H7 (cell line): ENCODE measurements at places on chromosomes 5 and 9.

- no peak for DNase-seq
Observed at GRCh38 chr5:102802708-102803458, 47.8 kb downstream of the PAM start.

DNA sequence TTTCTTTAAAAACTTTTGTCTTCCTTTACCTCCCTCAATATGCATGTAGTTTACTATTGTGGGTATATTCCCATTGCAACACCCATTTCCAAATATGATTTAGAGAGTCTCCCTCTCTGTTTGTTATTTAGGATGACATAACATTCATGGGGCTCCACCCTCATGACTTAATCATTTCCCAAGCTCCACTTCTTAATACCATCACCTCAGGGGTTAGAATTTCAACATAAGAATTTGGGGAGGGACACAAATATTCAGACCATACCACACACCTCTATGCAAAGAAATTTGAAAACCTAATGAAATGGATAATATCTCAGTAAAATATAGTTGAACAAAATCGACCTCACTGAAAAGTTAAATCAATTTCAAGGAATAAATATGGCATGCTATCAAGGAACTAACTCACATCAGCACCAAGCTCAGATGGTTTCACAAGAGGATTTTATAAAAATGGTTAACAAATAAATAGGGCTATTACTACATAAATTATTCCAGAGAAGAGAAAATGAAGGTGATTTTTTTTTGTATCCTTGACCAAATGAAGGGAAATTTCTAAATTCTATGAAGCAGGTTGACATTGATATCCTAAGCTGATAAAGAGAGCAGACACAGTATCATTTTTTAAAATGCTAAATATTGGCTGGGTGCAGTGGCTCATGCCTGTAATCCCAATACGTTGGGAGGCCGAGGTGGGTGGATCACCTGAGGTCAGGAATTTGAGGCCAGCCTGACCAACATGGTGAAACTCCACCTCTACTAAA is 20.2 kb upstream of the UBTD2 start:
- DNase-seq: no peak

- peak; percentile 8 for DNase-seq
Observed at GRCh38 chr5:28809811-28810750, 1771.7 kb upstream of the CDH9 start.

- no peak for DNase-seq
Observed at GRCh38 chr5:136063778-136064465, 35.1 kb downstream of the TGFBI start.

GRCh38 chr9:77386187-77386586 is 208.9 kb downstream of the VPS13A start:
- DNase-seq: no peak

DNA sequence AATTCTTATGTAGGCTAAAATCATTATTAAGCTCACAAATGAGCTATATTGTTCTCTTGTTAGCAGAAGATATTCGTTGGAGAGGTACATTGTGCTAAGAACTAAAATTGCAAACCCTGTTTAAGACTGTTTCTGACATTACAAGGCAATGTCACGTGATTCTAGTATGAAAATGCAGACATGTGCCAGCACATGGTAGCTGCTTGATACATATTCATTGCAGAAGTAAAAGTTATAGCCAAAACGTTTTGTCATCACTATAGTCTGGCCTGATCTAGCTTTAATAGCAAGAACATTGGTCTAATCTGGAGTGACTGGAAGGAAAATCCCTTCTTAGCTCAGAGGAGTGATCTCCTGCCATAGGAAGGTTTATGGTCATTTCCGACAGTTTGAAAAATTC is 144.7 kb downstream of the CFAP90 start:
- DNase-seq: no peak

GRCh38 chr5:14396066-14396465 is 185.5 kb upstream of the OTULINL start:
- no peak for DNase-seq

DNA sequence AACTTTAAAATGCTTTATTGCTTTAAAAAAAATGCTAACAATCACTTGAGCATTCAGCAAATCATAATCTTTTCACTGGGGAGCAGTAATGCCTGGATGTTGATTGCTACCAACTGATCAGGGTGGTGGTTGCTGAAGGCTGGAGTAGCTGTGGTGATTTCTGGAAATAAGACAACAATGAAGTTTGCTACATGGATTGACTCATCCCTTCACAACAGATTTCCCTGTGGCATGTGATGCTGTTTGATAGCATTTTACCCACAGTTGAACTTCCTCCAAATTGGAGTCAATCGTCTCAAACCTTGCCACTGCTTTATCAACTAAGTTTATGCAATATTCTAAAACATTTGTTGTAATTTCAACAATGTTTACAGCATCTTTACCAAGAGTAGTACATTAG is 83.3 kb downstream of the MLLT3 start:
- no peak for DNase-seq

DNA sequence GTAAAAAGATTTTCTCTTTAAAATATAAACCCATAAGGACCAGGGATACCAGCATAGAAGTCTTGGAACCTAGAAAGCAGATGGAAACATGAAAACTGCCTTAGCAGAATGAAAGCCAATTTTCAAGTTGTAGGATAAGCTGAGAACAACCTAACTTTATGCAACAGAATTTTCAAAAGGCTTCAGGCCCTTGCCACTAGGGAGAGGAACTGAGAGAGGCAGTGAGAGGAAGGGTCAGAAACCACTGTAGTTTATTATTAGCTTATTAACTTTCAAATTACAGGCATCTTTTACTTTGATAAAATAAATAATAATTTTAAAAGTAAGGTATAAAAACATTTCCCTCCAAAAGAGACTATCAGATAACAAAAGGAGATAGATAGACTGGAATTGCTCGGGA is 33.4 kb downstream of the FAM81B start:
- no peak for DNase-seq

DNA sequence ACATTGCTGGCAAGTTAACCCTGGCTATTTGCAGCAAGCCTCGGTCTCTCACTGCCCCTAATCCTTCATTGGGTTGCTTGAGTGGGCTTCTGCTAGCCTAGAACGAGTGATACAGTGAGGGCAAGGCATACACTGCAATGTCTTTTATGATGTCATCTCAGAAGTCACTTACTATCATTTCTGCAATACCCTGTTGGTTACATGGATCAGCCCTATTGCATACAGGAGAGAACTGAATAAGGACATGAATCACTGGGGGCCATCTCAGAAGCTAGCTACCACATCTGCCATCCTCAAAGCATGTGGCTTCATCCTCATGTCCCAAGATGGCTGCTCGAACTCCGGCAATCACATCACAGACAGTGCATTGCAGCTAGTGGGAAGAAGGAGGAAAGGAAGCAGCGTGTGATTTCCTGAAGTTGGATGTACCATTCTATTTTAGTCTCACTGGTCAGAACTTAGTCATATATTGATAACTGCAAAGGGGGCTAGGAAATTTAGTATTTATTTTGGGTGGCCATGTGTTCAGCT is 33.3 kb upstream of the CDKN2AIPNL start:
- no peak for DNase-seq

DNA sequence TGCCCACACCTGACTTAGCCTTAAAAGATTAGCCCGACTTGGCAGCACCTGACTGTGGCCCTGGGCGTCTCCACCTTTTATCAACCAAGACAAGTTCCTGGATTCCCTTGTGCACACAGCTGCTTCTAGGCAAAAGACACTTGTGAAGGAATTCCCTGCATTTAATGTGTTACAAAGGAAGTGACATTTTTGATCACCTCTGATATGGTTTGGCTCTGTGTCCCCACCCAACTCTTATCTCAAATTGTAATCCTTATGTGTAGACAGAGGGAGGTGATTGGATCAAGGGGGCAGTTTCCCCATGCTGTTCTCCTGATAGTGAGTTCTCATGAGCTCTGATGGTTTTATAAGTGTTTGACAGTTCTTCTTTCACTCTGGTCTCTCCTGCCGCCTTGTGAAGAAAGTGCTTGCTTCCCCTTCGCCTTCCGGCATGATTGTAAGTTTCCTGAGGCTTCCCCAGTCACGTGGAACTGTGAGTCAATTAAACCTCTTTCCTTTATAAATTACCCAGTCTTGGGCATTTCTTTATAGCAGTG is 2.6 kb upstream of the CPEB4 start:
- DNase-seq: no peak

DNA sequence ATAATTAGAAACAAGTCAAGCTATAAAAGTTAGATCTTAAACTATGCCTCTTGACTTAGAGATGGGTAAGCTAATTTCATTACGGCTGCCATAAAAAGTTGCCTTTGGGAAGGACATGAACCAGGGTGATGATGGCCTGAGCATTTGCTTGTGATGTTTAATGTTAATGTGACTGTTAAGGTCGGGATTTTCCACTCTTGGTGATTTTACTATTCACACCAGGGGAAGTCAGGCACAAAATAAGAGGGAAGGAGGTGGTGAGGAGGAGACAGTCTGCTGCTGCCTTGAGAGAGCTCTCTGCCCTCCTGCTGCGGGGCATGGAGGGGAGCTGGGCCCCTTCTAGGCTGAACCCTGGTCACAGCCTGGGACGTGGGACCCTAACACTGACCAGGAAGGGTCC is 34.4 kb downstream of the AHRR start:
- DNase-seq: peak; percentile 33

- no peak for DNase-seq
Observed at GRCh38 chr9:3948826-3949556, 350.9 kb downstream of the GLIS3 start.

DNA sequence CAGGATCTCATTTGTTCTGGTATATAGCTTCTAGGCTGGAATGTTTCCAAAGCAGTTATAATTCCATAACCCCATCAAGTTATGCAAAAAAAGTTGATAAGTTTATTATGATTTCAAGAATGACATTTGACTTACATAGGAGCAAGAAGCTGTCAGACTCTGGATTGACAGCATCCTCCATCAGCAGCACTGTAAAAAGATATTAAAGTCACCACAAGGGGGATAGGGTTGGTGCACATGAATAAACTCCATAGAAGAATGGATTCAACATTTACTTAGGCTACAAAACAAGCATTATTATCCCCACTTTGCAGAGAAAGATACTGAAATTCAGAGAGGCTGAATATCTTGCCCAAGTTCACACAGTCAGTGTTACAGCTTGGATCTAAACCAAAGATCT is 208.9 kb upstream of the SLC30A5 start:
- peak; percentile 26 for DNase-seq

GRCh38 chr9:83473488-83473971 is 64.7 kb downstream of the FRMD3 start:
- DNase-seq: no peak

GRCh38 chr9:35814841-35815543 is at the start of gene HINT2:
HINT2 (minus strand) TSS chr9:35815042; CDS start chr9:35814979, 63 bp downstream.
- DNase-seq: peak; percentile 97

GRCh38 chr9:124631326-124631725 is 124.1 kb upstream of the NR5A1 start:
- DNase-seq: no peak
